Immature natural killer cell (primary cell): ENCODE measurements at places on chromosomes 11 and 22. TPM values are rescaled to one million over a fixed set of nuclear protein-coding genes. Genes with fewer than 3 reads are reported as not detected.
A peak's percentile ranks its signal among the peaks of the same experiment; 100 is the strongest.

DNA sequence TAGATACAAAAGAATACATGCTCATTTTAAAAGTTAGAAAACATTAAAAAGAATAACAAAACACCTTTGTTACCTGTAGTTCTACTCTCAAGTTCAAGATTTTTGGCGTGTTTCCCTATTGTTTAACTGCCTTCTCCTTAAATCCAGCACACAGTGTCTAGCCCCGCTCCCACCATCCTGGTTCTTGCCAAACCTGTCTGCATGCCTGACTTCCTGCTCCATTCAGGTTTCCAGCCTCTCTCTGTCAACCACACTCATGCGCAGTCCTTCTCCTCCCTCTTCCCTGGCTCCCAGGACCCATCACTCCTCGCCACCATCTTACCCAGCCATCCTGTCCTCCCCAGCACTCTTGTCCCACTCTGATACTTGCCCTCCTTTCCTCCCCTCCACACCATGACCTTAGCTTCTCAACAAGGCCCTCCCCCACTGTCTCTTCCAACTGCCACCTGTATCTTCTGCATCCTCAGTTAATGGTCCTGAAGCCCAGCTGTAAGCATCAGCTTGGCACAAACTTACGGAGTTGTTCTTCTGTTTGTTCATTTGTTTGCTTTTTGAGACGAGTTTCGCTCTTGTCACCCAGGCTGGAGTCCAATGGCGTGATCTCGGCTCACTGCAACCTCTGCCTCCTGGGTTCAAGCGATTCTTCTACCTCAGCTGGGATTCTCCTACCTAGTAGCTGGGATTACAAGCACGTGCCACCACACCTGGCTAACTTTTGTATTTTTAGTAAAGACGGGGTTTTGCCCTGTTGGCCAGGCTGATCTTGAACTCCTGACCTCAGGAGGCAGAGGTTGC, 7.5 kb upstream of the MYH9 start:
- peaks cover 15% of the 10 kb centered on the region for H3K4me1 ChIP-seq
- H3K4me3 ChIP-seq, result no peak overlapping the region
- H3K36me3 ChIP-seq, result no peaks in the 10 kb centered on the region
- DNase-seq, result no peak

GRCh38 chr11:79028225-79028624, 412.6 kb downstream of the TENM4 start:
- DNase-seq, result no peak
- no peak overlapping the region for H3K27ac ChIP-seq

- H3K27me3 ChIP-seq, result peaks cover 4% of the 10 kb centered on the region
- DNase-seq, result no peak
- H3K36me3 ChIP-seq, result no peaks in the 10 kb centered on the region
- no peak overlapping the region for H3K4me3 ChIP-seq
- no peaks in the 10 kb centered on the region for H3K4me1 ChIP-seq
- H3K27ac ChIP-seq, result no peak overlapping the region
These were observed 6.1 kb upstream of the ASCL2 start for GRCh38 chr11:2276280-2277007.

- no peak for DNase-seq
- peak overlapping the region; percentile 36 for H3K27ac ChIP-seq
- no peaks in the 10 kb centered on the region for H3K27me3 ChIP-seq
These were observed 44.5 kb downstream of the CELF1 start for GRCh38 chr11:47508240-47508957.

- H3K27me3 ChIP-seq, result peaks cover 2% of the 10 kb centered on the region
- no peaks in the 10 kb centered on the region for H3K4me1 ChIP-seq
- H3K4me3 ChIP-seq, result no peak overlapping the region
- DNase-seq, result no peak
- H3K27ac ChIP-seq, result no peak overlapping the region
These were observed 1075.0 kb downstream of the BRD1 start for GRCh38 chr22:48752451-48753380.

DNA sequence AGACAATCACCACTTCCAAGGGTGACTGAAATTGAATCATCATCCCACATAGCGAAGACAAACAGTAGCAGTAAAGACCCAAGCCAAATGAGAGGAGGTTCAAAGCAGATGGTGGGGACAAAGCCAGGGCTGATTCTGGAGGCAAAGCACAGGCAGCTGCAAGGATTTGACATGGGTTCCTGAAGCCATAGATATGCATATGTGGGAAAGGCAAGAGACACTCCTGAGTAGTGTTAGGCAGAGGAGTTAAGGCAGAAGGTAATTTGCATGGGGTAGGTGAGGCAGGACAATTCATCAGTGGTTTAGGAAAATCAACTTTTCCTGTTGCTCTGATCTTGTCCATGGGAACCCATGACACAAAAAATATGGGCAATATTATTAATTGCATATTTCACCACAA, 462.8 kb downstream of the FAM181B start:
- H3K4me3 ChIP-seq, result no peak overlapping the region
- no peak for DNase-seq
- H3K27ac ChIP-seq, result no peak overlapping the region
- no peaks in the 10 kb centered on the region for H3K36me3 ChIP-seq
- H3K4me1 ChIP-seq, result no peaks in the 10 kb centered on the region

GRCh38 chr11:128533472-128533871, 53.9 kb downstream of the ETS1 start:
- H3K27me3 ChIP-seq, result peaks cover 3% of the 10 kb centered on the region
- peaks cover 1% of the 10 kb centered on the region for H3K4me1 ChIP-seq
- no peak overlapping the region for H3K27ac ChIP-seq
- no peaks in the 10 kb centered on the region for H3K36me3 ChIP-seq

DNA sequence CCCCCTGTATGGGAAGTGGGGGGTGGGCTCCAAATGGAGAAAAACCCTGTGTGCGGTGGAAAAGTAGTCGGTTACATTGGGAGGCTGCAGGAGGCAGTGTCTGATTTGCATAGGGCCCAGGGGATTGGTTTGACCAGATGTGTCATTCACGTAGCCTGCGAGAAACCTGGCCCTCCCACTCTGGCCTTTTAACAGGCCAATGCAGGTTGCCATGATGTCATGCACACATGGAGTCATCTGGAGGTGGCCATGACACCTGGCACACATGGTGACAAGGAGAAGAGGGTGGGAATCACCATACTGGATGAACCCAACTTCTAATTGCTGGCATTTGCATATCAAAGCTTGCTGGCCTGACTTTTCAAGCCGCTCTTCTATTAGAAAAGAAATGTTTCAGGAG, 50.6 kb downstream of the FAM181B start:
- H3K4me3 ChIP-seq, result no peak overlapping the region
- H3K36me3 ChIP-seq, result no peaks in the 10 kb centered on the region
- H3K27ac ChIP-seq, result no peak overlapping the region

- H3K4me1 ChIP-seq, result no peaks in the 10 kb centered on the region
- H3K27ac ChIP-seq, result no peak overlapping the region
- H3K36me3 ChIP-seq, result no peaks in the 10 kb centered on the region
- H3K4me3 ChIP-seq, result no peak overlapping the region
- no peak for DNase-seq
These were observed 150.7 kb downstream of the MYO18B start for GRCh38 chr22:25892678-25893077.

DNA sequence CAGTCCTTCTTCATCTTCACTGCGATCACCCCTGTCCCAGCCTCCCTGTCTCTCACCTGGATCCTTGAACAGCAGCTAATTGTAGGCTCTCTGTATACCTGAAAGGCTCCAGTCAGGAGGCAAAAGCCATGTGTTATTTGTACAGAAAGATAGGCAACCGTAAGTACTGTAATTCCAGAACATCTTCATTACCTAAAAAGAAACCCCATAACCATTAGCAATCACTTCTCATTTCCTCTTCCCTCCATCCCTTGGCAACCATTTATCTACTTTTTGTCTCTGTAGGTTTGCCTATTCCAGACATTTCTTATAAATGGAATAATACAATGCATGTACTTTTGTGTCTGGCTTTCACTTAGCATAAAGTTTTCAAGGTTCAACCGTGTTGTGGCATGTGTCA, 17.8 kb downstream of the NAGA start:
- H3K27ac ChIP-seq, result no peak overlapping the region
- DNase-seq, result no peak
- no peak overlapping the region for H3K4me3 ChIP-seq
- H3K27me3 ChIP-seq, result no peaks in the 10 kb centered on the region
- peaks cover 12% of the 10 kb centered on the region for H3K36me3 ChIP-seq

- H3K36me3 ChIP-seq, result no peaks in the 10 kb centered on the region
- H3K27ac ChIP-seq, result no peak overlapping the region
- H3K4me1 ChIP-seq, result no peaks in the 10 kb centered on the region
These were observed 817.4 kb downstream of the BRD1 start for GRCh38 chr22:49010070-49010863.

GRCh38 chr11:489610-490185, 17.3 kb downstream of the RNH1 start:
- no peak overlapping the region for H3K27ac ChIP-seq
- H3K4me1 ChIP-seq, result no peaks in the 10 kb centered on the region
- H3K27me3 ChIP-seq, result no peaks in the 10 kb centered on the region
- no peak for DNase-seq

DNA sequence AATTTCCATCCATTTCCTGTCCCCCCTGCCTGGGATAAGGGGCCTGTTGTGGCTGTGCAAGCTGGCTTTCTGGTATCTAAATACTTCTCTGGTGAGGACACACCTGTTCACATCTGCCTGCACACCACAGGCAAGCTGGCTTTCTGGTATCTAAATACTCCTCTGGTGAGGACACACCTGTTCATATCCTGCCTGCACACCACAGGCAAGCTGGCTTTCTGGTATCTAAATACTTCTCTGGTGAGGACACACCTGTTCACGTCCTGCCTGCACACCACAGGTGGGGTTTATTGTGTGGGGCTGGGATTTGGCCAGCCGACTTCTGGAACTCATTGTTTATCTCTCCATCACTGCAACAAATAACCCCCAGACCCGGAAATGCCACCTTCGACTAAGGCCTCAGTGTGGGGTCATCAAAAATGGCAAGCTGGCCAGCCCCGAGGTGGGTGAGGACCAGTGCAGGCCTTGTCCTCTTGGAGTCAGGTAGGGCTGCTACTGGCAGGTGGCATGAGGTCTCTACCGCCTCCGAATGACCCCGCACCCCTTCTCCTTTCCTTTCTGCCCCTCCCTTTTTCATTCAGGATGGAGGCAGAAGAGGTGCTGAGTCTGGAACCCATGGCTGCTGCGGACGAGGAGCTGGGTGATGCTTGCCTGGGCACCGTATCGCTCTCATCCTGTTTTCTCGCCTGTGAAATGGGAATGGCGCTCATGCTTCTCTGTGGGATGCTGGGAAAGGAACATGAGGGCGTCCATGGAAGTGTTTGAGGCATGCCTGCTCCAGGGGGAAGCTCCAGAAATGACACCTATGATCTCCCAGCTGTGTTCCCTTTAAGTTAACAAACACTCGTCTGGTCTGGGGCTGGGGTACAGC, 43.5 kb upstream of the MYEOV start:
- peaks cover 5% of the 10 kb centered on the region for H3K27me3 ChIP-seq
- no peaks in the 10 kb centered on the region for H3K36me3 ChIP-seq
- no peak overlapping the region for H3K4me3 ChIP-seq
- H3K4me1 ChIP-seq, result no peaks in the 10 kb centered on the region
- no peak for DNase-seq

Gene ARAP1
- polyA plus RNA-seq, result 4.7 TPM

Gene SBF2
- polyA plus RNA-seq, result 4.7 TPM

Gene PDE3B
- 4.7 TPM for polyA plus RNA-seq

Gene FOLH1
- polyA plus RNA-seq, result not detected
